ENCODE measurements at places on chromosomes 3 and 15.

DNA sequence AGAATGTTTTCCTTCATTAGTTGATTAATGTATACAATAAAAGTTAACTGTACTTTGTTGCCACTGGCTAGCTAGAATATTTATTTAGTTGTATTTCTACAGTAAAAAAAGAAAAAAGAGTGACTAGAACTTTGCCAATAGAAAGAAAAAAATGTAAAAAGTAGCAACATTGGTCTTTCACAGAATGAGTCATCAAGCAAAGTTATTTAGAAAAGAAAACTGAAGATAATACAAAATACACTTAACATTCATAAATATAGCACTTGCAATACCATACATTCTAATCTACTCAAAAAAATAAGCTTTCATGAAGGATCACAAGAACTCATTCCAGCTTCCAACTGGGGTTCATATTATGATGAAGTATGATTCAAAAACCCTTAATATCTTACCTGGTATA, 83.4 kb downstream of the AQR start:
- no peak for DNase-seq

GRCh38 chr15:88484682-88485331, 17.3 kb downstream of the MRPS11 start:
- DNase-seq = no peak

- DNase-seq = no peak
Observed at GRCh38 chr3:147389717-147390116, 16.6 kb downstream of the ZIC4 start.

- DNase-seq = no peak
Observed at GRCh38 chr15:99476413-99477222, 89.2 kb upstream of the MEF2A start.

- DNase-seq = no peak
Observed at GRCh38 chr3:142947352-142947751, 16.1 kb downstream of the PAQR9 start.

DNA sequence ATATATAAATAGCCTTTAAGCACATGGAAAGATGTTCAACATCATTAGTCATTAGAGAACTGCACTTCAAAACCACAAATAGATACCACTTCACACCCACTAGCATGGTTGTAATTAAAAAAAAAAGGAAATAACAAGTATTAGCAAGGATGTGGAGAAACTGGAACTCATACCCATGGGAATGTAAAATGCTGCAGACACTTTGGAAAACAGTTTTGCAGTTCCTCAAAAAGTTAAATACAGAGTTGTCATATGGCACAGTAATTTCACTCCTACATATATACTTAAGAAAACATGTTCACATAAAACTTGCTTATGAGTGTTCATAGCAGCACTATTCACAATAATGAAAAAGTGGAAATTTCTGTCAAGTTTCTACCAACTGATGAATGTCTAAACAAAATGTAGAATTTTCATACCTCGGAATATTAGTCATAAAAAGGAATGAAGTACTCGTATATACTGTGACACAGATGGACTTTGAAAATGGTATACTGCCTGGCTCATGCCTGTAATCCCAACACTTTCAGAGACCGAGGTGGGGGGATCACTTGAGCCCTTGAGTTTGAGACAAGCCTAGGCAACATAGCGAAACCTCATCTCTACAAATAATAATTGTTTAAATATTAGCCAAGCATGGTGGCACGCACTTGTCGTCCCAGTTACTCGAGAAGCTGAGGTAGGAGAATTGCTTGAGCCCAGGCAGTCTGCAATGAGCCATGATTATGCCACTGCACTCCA, 28.1 kb downstream of the BCL2A1 start:
- DNase-seq = peak; percentile 20

- DNase-seq = no peak
Observed at GRCh38 chr3:55373423-55373822, 113.7 kb downstream of the WNT5A start.

DNA sequence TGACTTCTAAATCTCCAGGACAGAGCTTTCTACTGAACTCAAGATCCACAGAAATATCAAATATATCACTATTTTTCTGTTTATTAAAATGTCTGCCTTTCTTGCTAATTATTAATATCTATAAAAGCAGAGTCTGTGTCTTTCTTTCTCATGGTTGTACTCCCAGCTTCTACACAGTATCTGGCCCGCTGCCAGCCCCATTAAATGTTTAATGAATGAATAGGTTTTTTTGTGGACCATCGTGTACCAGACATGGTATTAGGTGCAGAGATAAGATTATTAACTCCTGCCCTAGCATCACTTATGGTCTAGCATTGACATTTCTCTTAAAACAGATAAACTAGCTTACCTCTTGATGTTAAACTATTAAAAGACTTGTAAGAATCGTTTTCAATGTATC, 111.4 kb upstream of the RBMS3 start:
- no peak for DNase-seq

DNA sequence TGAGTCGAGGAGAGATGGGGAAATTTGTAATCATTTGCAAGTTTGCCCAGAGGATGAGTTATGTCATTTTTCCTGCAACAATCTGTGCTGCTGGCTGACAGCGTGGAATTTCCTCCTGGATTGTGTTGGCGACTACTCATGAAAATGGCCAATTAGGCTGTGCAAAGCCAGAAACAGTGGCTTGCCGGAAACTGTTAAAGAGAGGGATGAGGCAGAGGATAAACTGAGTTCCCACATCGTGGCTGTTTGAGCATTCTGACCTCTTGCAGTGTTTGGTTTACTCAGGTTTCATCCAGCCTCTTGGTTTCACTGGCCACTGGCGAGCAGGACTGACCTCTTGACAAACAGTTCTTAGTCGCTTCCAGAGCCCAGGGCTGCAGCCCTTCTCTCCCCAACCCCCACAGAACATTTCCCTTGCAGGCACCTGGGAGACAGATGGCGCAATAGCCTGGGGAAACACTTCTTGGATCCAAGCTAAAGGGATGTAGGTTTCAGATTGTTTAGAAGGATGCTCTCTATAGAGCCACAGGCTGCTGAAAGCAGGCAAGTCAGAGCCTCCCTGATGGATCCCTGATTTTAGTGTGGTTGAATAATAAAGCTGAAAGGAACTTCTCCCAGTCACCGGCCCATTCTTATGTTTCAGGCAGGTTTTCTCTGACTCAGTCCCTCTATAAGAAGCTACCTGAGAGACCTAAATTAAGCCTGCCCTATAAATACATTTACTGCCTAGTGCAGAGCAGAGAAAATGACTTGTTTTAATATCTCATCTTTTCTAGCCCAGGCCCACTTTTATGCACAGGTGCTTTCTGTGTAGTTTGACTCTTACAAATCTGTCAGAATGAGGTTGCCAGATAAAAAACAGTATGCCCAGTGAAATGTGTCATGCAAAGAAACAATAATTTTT, 92.8 kb upstream of the UBE2E1 start:
- DNase-seq = no peak

DNA sequence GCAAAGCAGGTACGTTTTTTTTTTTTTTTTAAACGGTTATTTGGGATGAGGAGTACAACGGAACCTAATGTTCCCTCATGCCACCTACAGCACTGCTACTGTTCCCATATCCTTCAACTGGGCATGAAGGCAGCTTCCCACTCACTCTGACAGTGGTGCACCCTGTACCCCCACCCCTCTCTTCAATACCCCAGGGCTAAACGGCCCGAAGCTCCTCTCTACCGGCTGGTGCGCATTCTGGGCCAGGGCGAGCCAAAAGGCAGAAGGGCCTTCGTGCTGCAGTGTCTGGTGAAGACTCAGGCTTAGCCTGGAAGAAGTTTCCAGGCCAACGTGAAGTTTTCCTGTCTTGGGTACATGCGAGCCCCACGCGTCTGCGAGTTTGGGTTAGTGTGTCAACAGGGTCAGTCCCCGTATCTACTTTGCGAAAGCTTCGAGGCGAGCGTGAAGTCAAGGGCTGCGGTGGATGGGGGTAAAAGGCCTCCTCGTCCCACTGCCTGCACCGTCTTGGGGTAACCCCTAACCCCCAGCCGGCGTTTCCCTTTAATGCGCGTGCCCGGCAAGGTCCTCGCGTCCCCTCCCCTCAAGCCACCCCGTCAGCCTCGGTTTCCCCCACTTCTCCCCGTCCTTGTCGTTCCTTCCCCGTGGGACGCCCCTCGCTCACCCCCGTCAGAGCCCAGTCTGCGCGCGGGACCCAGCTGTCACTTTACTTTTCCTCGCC, 765 bp upstream of the UBE2E2 start:
- DNase-seq = no peak

DNA sequence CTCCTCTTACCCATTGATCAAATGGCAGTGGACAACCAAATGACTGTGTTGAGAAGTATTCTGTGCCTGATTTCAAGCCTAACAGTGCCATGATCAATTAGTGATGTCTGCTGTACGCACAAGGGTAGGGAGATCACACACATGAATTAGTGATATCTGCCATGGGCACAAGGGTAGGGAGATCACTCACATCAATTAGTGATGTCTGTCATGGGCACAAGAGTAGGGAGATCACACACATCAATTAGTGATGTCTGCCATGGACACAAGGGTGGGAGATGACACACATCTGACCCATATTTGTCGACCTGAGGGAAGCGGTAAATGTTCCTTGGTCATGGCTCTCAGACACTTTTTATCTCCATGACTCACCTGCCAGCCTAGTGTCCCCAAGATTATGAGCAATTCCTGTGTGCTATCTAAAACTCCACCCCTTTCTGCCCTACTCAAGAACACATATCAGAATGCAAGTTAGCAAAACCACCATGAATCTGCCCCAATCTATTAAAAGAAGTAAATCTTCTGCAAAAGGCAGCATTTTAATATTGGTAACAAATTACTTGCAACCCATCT, 165.0 kb downstream of the NTRK3 start:
- no peak for DNase-seq

DNA sequence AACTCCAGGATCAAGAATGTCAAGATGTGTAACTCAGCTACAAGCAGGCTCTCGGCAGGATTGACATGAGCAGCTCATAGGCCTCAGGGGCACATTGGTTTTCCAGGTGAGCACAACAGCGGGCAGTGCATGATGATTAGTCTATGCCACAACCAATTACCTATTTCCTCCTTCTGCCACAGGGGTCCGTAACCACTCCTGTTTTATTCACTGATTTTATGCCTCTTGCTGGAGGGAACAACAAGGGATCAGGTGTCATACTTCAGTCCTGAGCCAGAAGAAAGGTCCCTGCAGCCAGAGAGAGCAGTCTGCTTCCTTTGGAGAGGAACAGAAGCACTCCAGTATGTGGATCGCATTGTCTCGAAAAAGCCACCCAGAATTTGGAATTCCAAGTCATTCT, 35.1 kb upstream of the PTPRG start:
- no peak for DNase-seq

DNA sequence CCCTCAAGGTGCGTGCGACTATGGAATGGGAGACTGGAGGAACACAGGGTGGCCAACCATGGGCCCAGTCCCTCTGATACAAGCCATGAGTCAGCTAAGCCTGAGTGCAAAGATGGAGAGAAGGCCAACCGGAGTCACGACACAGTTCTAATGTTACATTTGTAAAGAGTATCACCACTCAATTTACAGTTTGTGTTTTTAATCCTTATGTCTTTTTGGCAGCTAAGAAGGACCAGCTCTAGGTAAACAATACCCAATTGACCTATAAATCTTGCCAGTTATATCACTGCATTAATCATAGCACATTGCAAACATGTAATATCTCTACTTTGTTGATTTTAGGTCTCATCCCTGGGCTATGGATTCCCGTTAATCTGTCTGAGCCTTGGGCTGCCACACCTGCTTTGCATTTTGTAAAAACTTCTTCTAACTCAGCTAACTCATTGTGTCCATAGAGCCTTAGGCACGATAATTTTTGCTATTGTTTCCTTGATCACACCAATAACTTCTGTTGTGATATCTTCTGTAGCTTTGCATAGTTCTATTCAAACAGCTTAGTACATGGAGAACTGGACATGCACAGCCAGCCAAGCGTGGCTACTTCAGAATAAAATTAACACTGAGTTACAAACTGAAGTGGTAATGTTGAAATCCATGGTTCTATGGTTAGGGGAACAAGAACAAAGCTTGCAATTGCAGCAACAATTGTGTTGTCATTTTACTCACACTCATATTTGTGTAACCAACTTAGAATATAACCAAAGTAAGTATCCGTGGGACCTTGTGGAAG, 50.3 kb downstream of the LSM3 start:
- no peak for DNase-seq

GRCh38 chr3:127103080-127103479, 89.9 kb upstream of the PRR23E start:
- no peak for DNase-seq

GRCh38 chr15:84834229-84834955, 17.2 kb downstream of the ALPK3 start:
- DNase-seq = no peak

DNA sequence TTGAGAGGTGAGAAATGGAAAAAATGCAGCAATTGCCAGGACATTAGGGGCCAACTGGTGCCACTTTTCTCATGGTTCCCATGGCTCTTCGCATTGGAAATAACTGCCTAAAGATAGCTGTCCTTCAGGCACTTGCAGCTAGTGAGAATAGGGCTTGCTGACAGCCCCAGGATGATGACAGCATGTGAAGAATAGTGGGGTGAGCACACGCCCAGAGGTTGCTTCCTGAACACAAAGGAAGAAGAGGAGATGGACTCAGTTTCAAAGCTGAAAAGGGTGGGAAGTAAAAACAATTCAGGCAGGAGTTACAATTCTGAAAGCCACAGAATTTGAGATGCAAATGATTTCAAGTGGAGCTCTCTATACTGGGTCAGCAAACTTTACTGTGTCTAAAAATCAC, 45.6 kb downstream of the TNFAIP8L3 start:
- no peak for DNase-seq

DNA sequence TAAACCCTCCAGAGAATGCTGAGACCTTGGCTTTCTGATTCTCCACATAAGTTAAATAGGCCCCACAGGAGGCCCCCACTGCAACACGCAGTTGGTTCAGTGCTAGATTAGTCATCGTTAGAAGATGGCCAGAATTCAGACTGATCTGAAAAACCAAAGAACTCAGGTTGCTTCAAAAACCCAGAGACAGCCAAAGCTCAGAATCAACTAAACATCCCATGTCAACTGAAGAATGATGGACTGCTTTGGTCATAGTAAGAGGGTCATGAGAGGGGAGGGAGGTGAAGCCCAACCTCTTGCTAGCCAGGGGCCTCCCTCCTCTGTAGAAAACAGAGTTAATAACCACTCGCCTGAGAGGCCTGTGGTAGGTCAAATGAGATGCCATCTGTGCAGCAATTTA, 93.1 kb downstream of the AKAP13 start:
- DNase-seq = no peak

DNA sequence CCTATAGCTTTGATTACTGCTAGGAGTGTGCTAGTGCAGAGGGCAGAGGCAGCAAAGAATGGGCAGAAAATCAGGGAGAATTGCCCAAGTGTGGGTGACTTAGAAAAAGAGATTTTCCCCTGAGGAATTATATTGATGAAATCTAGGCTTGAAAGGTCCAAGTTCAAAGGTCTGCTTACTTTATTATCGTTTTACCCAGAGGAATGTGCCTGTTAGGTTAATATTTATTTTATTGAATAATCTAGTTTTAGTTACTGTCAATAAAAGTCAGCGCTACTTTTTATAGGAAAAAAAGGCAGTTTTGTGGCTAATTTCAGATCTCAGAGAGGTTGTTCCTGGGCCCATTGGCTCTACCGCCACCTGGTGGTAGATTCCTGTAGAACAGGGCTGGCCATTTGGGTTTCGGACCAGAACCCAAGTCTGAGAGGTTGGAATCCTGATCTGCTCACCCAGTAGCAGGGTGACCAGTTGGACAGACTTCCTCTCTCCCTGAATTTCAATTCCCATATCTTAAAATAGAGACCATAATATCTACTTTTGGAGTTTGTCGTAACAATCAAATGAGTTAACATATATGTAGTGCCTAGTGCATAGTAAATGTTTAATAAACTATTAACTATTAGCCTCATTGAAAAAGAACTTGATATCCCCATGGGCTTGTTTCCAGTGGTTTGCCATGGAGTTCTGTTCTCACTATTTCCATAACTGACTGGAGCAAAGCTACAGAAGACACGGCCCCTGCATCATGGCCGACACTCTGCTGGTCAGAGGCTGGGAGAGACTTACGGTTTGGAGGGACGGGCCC, 62.7 kb upstream of the ZNF148 start:
- DNase-seq = peak; percentile 58
